ENCODE measurements at places on chromosomes 5 and 9.

DNA sequence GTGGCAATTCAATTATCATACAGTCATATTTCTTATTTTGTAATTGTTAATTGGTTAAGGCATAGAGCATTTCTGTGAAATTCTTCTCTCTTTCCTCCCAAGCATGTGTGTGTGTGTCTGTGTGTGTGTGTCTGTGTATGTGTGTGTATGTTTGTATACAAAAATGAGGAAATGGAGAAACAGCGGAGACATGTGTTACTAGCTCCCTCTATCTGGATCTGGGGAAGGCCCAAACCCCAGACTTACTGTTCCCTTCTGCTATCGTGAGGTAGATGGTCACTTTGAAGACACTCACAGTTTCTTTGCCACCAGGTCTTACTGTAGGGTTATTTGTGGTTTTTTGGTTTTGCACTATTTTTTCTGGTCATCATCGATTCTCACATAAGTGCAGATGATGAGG, 11.4 kb upstream of the C5orf63 start:
- no peak for DNase-seq

DNA sequence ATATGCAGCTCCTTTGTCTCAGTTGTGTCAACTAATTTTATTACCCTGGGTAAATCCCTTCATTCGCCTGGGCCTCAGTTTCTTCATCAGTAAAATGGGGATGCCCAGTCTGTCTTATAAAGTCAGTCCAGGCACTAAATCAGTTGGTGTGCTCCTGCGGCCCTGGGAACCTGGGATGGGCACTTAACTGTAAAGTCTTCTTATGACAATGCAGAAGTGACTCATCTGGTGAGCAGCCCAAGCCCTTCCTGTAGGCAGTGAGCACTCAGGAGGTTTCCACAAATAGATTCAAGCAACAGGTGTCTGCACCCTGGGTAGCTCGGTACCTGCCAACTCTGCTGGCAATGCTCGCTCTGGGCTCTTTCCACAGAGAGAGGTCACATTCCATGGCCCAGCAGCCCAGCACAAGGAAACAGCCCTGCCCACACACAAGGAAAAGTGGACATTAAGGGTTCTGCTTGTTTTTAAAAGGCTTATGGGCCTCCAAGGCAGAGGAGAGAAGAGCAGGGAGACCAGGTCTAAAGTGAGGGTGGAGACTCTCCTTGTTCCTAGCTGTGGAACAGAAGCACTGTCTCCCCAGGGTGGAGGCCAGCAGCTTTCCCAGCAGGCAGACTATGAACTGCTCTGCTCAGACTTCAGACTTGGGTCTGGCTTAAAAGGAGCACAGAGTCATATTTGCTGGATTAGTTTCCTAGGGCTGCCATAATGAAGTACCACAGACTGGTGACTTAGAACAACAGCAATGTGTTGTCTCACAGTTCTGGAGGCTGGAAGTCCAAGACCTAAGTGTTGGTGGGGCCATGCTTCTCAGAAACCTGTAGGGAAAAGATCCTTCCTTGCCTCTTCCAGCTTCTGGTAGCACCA, 89.7 kb upstream of the ADRA1B start:
- no peak for DNase-seq

GRCh38 chr9:37668116-37668601, 17.4 kb downstream of the FRMPD1 start:
- DNase-seq = no peak

DNA sequence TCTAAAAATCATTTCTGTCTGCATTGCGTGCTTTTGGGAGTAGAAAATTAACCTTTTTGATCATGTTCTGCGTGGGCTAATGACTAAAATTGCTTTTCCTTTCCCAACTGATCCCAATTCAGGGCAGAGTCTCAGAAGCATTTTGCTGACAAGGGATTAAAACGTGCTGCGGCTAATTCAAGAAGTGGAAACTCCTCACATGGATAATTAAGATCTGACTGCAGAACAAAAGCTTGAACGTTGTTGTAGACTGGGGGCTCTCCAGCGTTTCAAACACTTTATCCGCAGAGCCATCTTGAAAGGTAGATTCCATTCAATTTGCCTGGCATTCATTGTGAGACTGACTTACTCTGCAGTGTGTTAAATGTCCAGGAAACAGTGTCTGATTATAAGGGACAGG, 485.3 kb upstream of the DMAC1 start:
- no peak for DNase-seq

GRCh38 chr9:72907421-72907820, 45.4 kb downstream of the ALDH1A1 start:
- DNase-seq = no peak

DNA sequence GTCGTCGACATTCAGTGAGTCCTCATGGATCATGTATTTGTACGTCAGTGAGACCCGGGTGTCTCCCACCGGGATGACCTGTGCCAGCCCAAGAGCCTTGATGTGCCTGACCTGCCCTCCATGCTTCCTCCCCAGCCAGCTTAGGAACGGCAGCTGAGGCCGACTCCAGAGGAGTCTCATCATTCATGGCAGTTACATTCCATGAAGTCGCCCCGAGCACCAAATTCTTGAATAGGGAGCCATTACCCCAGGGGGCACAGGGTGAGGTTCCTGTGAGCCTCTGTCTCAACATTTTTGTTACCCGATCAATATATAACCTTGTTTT, 67.8 kb downstream of the ZNF354C start:
- no peak for DNase-seq

- no peak for DNase-seq
These were observed 60.9 kb downstream of the CXXC5 start for GRCh38 chr5:139708877-139709581.

DNA sequence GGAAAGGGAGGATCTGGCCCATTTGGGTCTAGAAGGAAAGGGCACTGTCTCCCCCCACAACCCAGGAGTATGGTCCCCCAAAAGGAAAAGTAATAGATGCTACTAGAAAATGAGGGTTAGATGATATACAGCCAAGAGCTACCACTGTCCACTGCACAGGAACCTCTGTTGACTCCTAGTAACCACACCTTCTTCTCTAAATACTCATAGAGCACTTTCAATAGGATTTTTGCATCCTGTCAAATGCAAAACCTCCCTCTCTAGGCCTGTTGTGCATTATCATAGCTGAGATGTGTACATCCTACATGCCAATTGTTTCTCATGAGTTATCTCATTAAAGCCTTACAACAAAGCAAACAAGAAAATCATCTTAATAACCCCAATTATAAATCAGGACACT, 66.8 kb downstream of the THBS4 start:
- no peak for DNase-seq

GRCh38 chr5:65072850-65073249, 304.1 kb downstream of the CWC27 start:
- no peak for DNase-seq

Measured in activated CD4-positive, alpha-beta T cell treated with anti-CD3 and anti-CD28 coated beads for 4 hours (primary cell).